Posterior vena cava (tissue), 2 donors: ENCODE measurements at places on chromosomes 5 and 9. TPM values are rescaled to one million over a fixed set of nuclear protein-coding genes. Genes with fewer than 3 reads are reported as not detected.

The COL23A1 gene
- 2.0 TPM for total RNA-seq

- peak; percentile 87 for DNase-seq
These were observed at the start of gene BNC2 for GRCh38 chr9:16870596-16871335. Gene BNC2 (minus strand): TSS chr9:16870670. CDS start chr9:16870648, 22 bp downstream.

GRCh38 chr5:1934056-1934394, 51.3 kb upstream of the IRX4 start:
- DNase-seq = no peak

DNA sequence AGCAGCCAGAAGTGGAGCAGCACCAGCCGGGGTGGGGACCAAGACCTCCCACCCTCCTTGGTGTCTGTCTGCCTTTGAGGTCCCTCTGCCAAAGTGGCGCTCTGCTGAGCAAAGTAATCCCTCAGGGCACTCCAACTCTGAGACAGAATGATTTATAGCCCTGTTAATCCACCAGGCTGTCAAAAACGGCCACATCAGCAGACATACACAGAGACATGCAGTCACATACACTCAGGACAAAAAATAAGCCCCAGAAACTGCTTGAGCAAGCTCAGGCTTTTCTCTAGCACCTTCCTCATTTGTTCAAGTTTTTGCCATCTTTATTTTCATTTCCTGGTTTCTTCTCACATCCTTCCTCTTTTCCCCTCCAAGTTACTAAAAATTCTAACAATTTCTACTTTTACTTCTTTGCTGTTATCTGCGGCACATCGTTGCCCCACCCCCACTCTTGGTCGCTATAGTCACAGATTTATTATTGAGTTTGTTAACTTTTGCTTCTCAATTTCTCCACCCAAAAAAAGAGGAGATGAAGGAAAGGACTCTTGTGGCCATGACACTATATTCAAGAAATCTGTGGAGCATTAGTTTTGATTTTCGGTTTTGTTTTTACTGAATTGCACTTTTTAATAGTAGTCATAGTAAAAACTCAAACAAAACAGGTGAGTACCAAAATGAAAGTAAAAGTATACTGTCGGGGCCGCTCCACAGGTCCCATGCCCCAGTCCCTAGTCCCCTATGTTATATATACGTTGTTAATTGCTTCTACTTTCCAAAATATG, 17.4 kb upstream of the ADRB2 start:
- no peak for DNase-seq

DNA sequence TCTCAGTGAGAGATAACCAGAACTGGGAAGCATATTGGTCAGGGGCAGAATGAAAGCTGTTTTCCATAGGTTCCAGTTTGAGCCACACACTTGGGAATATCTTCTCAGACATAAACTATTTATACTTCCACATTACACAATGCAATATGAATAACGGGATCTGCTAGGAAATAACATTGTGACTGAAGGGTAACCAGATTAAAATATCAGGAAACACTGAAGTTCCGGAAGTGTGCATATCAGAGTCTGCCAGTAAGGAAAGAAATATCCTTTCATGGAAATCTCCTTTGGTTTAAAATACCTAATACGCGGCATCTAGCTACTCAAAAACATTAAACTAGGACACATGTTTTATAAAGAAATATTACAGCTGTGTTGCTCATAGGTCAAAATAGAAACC, 56.3 kb downstream of the ST8SIA4 start:
- DNase-seq = no peak

GRCh38 chr9:97508852-97509251, 7.4 kb downstream of the TMOD1 start:
- DNase-seq = no peak

GRCh38 chr5:174723979-174724483, 351 bp upstream of the MSX2 start:
- no peak for DNase-seq

DNA sequence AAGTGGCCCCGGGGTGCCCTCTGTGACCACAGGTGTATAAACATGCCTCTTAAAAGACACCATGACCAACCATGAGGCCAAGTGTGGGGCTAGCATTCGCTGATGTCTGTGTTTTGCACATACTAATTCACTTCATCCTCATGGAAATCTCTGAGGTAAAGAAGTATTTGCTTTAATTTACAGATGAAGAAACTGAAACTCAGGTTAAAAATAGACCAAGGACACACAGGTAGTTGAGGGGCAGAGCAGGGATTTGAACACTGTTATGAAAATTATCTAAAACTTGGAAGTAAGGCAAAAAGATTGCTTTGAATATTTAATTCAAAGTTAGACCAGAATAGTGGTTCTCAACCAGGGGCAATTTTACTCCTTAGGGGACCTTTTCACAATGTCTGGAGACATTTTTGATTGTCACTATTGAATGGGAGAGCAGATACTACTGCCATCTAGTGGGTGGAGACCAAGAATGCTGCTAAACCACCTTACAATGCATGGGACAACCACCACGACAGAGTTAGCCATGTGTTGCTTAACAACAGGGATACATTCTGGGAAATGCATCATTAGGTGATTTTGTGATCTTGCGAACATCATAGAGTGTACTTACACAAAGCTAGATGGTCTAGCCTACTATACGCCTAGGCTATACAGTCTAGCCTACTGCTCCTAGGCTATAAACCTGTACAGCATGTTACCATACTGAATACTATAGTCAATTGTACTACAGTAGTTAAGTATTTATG, 8.0 kb upstream of the FXN start:
- no peak for DNase-seq
